ENCODE measurements at places on chromosomes 3 and 15.

DNA sequence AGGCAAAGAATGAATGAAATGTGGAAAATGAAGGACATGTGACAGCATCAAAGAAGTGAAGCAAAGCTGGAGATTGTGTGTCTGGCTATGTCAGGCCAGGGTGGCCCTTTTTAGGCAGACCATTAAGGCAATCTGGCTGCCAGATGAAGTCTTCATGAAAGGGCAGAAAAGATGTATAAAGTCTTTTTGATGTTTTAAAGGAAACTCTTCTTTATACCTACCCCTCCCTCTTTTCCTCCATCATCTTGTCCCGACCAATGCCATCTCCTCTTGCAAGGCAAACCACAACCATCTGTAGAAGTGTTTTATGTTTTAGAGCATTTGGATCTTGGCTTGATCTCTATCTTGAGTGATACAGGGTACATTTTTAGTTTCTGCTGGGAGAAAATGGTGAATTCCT, 259.2 kb downstream of the LSAMP start:
- DNase-seq, result no peak

DNA sequence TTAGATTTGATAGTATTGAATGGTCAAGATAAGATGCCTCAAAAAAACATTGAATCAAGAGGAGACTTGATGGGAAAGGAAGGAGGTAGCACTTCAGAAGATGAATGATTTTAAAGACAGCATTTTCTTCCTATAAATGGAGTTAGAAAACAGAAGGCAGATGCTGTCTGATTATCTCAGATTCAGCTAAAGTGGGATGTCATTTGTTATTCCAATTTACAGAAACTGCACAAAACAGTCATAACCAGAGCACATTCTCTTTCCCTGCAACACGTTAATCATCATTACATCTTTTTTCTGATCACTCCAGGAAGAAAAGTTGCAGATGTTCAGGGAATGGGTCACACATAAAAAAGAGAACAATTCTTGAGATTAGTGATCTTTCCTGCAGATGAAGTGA, 1141.8 kb downstream of the SI start:
- DNase-seq, result no peak

DNA sequence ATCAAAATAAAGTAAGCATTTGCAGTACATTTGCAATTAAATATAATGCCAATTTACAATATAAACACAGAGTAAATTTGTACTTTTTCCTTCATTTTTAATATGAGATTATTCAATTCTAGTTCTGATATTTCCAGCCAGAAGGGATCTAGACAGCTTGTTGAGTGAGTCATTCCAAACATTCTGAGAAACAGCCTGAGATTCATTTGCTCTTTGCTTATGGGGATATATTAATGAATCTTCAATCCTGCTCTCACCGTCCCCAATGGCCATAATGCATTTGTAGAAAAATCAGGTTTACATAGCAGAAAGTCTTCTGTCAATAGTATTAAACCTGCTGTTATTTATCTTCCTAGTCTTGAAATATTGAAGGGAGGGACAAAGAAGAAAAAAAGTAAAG, 554.2 kb downstream of the TUSC7 start:
- no peak for DNase-seq

GRCh38 chr3:183497313-183497712, 58.2 kb downstream of the KLHL6 start:
- no peak for DNase-seq

DNA sequence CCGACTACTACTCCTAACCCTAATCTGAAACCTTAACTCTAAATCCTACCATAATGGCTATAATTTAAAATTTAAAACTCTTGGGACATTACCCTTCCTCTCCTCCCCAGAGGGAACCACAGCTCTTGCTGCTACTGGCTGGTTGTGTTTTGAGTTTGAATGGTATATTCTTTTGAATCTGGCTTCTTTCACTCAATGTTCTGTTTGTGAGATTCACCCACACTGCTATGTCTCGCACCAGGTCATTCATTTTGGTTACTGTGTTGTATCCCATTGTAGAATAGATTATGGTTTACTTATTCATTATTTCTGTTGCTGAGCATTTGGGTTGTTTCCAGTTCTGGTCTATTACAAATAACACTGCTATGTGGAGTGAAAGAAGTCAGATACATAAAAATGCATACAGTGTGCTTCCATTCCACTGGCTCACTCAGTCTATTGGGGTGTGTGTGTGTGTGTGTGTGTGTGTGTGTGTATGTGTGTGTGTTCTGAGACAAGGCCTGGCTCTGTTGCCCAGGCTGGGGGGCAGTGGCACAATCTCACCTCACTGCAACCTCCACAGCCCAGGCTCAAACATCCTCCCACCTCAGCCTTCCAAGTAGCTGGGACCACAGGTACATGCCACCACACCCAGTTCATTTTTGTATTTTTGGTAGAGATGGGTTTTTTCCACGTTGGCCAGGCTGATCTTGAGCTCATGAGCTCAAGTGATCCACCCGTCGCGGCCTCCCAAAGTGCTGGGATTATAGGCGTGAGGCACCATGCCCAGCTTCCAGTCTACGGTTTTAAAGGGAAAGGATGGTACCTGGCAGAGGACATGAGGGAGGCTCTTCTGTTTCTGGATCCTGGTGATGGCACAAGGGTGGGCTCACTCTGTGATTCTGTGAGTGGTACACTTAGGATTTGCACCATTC, 19.2 kb upstream of the SYNM start:
- DNase-seq, result peak; percentile 55

GRCh38 chr15:92121047-92121446, 267.5 kb downstream of the SLCO3A1 start:
- DNase-seq, result no peak

- no peak for DNase-seq
Observed at GRCh38 chr3:178676942-178677790, 140.9 kb downstream of the KCNMB2 start.

- DNase-seq, result no peak
Observed at GRCh38 chr3:38717355-38718240, 68.1 kb upstream of the SCN5A start.

- DNase-seq, result no peak
Observed at GRCh38 chr3:160065282-160065681, 76.6 kb downstream of the IL12A start.

DNA sequence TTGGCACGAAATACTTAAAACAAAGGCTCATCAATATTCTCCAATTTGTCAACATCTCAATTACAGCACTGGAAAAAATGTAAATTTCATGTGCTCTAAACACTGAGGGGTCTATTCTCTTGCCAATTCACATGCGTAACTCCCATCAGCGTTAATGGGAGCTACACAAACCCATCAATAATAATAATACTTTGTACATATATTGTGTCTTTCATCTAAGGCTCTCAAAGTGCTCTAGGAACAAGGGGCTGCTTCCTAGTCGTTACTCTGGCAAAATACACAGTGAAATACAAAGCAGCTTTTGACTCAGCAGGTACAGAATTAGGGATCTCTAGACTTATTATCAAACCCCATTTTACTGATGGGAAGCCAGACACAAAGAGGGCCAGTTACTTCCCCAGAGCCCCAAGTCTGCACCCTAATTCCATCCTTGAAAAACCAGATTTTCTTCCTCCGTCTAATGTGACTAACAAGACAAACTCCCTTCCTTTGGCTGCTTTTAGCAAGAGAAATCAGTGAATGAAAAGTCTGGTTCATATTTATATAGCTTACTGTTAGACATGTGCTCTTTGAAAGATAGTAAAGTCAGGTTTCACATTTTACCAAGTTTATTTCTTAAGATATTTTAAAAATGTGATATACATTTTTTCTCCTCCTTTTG, 20.0 kb downstream of the MEIS2 start:
- no peak for DNase-seq

GRCh38 chr15:35477312-35478262, 68.4 kb downstream of the DPH6 start:
- DNase-seq, result no peak

DNA sequence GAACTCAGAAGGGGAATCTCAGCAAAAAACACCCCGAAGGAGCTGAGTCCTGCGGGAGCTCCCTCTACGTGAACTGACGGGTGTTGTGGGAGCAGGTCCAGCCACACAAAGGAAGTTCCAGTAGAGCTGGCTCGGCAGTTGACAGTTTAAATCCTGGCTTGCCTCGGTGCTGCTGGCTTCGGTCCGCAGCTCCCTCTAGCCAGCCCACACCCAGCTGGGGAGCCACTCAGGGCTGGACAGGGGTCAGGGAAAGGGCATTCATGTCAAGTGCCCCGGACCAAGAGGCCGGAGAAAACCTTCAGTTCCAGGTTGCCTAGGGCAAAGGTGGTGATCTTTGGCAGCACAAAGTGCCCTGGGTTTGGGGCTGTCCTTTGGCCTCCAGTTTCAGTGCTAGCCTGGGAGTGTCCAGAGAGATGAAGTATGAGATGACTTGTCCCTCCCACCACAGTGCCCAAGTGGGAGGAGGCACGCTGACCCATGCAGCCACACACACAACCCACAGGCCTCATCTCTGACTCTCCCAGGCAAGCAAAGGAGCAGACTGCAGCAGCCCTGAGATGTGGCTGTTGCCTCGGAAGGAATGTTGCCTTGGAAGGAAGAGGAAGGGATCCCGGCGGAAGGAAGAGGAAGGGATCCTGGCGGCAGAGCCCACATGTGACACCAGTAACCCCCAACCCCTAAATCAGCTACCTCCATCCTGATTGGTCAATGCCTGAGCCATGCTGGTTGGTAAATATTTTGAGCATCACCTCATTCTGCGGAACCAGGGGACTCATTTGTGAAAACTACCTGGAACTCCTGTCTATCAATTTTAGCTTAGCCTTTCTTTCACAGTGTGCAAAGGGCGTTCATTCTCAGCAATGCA, 13.9 kb upstream of the ANPEP start:
- DNase-seq, result peak; percentile 86

DNA sequence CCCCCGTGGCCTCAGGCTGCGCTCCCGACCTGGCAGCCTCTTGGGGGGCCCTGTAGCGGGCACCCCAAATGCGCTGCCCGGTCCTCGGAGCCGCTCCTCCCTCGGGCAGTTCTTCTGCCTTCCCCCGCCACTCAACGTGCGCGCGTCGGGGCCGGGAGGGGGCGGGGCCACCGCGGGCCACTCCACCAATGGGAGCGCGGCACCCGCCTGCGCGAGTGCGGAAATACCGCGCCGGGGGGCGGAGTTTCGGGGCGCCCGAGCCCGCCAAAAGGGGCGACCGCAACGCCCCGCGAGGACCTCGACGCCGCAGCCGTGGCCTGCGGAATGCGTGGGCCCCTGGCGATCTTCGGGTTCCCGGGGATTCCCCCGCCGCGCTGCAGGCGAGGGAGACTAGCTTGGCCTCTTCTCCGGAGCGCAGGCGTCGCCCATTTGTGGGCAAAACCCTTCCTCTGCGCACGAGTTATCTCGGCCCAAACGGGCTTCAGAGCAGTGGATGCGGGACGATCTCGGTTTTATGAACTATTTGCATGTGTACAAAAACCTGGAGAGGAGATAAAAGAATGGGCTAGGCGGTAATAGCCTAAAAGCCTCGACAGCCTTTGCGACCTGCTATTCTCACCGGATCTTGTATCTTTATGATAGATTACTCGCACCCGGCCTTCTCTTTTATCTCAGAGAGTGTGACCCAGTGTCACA, at the start of gene TASOR:
TASOR (minus strand) TSS at position 144 of the 696 bp plus-strand sequence. CDS start 259 bp downstream, outside the sequence.
- DNase-seq, result peak; percentile 97

DNA sequence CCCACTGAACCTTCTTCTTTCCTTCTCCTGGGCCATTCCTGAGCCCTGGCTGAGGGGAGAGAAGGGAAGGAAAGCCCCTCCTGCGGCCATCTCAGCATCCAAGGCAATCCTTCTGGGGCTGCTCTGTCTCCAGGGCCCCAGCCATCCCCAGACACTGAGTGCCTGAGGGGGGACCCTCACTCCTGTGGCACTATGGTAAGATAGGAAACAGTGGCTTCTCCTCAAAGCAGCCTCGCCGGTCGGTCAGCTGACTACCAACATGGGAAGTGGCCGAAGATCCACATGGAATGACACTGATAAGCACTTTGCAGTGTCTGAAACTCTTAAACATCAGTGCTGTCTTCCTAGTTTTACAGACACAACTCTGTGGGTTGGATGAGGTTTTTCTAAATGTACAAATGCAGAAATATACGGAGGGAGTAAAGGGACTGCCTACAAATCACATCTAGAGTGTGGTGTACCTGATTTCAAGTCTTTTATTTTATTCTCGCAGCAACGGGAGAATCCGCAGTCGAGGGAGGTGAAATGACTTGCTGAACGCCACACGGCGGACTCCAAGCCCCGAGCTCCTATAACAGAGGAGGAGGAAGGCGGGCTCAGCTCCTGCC, 973 bp upstream of the ITPKA start:
- no peak for DNase-seq

DNA sequence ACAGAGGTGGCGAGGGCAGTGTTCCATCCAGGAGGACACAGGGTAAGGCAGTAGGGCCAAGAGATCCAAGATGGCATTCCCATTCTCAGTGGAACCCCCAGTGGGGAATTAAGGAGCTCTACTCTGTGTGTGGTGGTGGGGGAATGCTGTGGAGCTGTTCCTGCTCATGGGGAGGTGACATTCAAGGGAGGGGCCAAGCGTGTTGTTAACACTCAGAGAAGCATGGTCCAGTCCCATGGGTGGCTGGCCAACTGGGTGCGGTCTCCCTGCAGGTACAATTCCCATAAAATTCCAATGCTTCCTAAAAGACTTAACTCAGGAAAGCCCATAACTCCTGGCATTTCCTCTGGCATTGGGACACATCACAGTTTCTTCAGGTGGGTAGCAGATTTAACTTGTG, 2.3 kb downstream of the CAMP start:
- DNase-seq, result peak; percentile 2

Data from AG08396 (cell line).